ENCODE measurements at places on chromosomes 3 and 15.
A peak's percentile ranks its signal among the peaks of the same experiment; 100 is the strongest.

- DNase-seq = no peak
Observed at GRCh38 chr3:174083706-174084105, 686.2 kb downstream of the NLGN1 start.

DNA sequence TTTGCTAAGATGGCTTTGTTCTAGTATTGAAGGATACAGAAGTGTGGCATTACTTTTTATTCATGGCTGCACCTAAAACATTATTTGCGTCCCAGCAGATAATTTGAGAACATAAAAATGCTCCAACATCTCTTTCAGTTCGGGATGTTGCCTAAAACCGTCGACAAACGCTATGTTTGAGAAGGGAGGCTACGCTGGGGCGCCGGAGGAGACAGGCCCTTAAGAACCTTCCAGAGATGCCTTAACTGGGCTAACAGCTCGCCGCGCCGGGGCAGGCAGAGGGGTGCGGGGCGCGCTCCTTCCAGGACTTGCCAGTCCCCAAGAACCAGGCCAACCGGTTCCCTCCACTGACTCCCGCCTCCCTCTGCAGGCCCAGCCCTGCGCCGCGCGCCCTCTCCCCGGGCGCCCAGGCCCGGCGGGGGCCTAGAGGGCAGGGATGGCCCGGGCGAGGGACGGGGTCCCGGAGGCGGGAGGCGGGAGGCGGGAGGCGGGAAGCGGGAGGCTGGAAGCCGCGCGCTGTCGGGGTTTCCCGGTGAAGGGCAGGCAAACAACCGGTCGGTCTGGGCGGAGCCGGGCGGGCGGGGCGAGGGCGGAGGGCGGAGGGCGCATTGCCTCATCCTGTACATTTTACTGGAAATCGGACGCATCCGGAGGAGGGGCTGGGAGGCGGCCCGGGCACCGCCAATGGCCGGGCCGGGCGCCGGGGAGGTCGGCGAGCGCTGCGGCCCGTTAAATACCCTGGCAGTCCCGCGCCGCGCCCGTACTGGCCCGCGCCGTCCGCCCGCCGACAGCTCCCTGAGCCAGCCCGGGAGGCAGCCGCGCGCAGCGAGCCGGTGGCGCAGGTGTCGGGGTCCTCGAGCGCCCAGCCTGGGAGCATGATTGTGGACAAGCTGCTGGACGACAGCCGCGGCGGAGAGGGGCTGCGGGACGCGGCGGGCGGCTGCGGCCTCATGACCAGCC is at the start of gene NFKBIZ:
Gene NFKBIZ (plus strand): TSS at position 761 of the 960 bp plus-strand sequence. CDS start 115 bp downstream, at position 876.
- peak; percentile 87 for DNase-seq

GRCh38 chr15:84881520-84881830 is 3.0 kb upstream of the SLC28A1 start:
- no peak for DNase-seq

DNA sequence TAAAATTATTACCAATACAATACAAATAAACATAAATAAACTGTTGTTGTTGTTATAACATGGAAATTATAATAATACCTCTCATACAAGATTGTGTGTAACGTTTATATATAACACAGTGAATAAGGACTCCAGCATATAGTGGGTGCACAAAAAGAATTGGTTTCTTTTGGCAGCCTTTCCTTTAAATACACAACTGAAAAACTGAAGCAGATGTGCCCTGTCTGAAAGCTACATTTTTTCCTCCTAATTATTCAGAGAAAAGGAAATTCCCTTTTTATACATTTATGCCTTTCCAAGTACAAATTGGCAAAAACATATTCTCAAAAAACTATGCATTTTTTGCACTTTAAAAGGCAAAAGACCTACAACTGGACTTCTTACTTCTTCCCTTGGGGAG is 928.9 kb upstream of the NR2F2 start:
- DNase-seq = no peak

DNA sequence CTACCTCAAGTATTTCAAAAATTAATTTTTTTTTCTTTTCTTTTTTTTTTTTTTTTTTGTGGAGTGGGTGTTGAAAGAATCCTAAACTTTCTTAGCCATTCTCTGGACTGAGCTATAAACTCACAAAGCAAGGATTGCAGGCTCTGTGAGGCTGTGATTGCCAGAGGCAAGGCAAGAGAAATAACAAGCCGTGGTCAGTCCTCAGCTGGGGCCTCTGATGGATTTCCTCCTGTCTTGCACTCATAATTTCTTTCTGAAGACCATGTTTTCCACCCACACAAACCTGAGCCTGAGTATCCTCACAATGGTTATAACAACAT is 1.3 kb downstream of the CX3CR1 start:
- no peak for DNase-seq

DNA sequence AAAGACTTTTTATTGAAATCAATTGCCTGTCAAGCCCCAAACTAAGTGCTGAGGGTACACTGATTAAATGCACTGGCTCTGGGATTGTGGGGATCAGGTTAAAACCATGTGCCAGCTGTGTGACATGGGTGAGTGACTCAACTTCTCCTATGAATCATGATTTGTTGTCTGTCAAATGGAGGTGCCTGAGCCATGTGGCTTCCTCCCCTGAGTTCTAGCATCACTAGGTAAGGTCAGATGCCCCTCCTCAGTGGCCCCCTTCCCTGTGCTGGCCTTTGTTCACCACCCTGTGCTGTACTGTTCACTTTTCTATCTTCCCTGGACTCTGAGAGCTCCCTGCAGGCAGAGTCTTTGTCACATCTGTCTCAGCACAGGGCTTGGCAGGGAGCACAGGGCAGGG is 43.6 kb upstream of the ATP2B2 start:
- no peak for DNase-seq

GRCh38 chr15:86558686-86559085 is 479.0 kb downstream of the AGBL1 start:
- DNase-seq = no peak

DNA sequence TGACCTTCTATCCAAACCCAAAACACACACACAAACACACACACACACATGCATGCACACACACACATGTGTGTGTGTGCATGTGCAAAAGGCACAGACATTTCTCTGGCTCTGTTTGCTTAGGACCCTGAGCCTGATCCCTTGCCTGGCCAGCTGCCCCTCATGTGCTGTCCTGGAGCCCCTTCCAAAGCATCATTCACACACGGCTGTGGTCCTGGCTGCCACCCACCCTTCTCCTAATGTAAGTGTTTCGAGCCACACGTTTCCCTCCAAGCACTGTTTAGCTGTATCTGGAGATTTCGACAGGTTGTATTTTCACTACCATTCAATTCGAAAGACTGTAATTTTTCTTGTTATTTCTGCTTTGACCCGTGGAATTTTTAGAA is 45.8 kb upstream of the KLF13 start:
- no peak for DNase-seq

GRCh38 chr3:141444586-141445285 is 42.1 kb upstream of the RASA2 start:
- no peak for DNase-seq

GRCh38 chr15:63255489-63255990 is 21.9 kb upstream of the APH1B start:
- no peak for DNase-seq

DNA sequence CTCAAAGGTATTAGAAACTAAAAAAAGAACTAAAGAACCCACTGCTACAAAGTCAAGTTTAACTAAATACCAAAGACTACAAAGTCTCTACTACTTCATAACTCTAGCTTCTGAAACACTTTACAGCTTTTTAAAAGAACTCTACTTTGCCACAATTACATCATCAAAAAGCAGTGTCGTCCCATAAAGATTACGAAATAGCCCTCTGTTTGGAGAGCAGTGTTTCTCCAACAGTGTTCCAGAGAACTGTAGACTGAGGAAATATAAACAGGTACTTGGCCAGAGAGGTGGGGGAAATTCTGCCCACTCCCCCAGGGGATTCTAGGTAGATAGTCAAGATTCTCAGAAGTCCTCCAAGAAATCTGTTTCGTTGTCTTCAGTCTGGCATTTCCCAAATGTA is 225.6 kb downstream of the PDZRN3 start:
- DNase-seq = no peak

DNA sequence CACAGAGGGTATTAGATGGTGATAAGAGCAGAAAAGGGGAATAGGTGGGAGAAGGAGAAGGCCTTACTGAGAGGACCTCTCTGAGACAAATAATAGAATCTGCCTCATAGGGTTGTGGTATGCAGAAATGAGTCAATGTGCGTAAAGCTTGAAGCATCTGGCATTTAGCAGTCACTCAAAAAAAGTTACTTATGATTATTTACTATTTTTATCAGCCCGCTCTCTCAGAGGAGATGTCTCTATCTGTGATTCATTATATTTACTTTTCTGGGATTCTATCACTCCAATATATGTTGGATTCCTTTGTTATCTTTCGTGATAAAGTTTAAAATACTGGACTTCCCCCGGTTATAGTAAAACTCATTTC is 4.6 kb upstream of the TM4SF1 start:
- DNase-seq = no peak

GRCh38 chr15:100174904-100175275 is 166.9 kb downstream of the ADAMTS17 start:
- DNase-seq = no peak

- DNase-seq = no peak
Observed at GRCh38 chr15:45399381-45400212, 21.3 kb upstream of the GATM start.

DNA sequence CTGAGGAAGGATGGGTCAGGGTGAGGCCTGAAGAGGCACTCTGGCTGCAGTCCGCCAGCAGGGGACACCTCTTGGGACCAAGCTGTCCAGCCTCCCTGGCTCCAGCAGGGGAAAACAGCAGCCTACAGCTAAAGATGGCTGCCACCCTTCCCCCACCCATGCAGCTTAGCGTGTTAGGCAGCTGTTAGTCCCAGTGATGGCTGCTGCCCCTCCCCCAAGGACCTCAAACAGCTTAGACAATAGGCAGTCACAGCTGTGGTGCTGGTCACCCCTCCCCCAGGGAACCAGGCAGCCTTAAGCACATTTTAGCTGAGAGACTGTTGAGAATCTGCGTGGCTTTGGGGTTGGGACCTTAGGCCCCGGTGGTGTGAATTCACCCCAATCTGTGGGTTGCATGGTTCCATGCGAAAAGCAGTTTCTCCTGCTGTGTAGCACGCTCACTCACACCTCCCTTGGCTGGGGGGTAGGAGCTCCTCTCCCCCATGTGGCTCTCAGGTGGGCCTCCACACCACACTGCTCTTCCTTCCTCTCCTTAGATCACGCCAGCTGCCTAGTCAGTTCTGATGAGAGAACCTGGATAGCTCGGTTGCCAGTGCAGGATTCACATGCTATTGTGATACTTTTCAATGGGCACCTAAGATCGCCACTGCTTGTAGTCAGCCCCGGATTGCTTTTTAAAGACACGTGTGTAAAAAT is 140.5 kb upstream of the CADPS start:
- DNase-seq = no peak

DNA sequence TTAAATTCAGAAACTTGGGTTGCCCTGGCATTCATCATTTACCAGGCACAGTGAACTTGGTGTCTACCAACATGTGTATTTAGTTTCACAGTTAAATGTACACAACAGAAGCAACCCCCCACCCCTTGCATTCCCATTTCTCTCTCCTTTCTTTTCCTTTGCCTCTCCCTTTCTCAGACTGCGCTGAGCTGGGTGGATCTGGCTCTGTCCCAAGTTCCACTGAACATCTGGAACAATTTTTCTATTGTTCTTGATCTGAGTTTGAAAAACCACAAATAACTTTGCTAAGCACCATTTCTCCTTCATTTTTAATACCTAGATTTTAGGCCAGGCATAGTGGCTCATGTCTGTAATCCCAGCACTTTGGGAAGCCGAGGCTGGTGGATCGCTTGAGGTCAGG is 242.2 kb downstream of the ABHD5 start:
- no peak for DNase-seq

DNA sequence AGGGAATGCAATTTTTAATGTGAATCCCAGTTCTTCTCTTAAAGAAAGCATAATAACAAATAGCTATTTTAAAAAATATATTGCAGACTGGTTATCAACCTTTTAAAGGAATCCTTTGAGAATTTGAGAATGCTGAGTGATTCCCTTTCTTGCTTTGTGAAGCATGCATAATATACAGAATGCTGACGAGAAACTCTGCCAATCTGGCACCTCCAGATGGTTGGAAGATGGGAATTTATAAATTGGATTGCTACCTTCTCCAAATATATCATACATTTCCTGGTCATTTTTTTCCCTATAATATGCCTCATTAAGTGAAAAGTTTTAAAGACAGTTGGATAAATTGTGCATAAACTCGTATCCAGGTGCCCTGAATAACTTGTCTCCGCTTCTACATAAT is 333.9 kb upstream of the ARPP21 start:
- no peak for DNase-seq

- no peak for DNase-seq
Observed at GRCh38 chr3:30613133-30613825, 6.9 kb downstream of the TGFBR2 start.

DNA sequence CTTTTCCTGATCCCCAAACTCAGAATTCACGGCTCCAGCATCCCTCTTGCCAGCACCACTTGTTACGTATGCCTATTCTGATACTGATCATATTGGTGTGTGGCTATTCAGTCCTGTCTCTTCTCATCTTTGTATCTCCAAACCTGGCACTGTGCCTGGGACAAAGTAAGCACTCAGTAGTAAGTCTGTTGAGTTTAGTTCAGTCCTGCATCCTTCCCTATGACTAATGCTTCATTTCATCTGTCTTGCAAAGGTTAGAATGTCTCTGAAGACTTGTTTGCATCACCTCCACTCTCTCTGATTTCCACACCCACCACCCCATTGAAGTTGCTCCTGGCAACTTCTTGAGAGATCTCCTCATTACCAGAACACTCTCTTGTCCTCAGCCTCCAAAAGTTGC is 80.3 kb downstream of the HMG20A start:
- no peak for DNase-seq

DNA sequence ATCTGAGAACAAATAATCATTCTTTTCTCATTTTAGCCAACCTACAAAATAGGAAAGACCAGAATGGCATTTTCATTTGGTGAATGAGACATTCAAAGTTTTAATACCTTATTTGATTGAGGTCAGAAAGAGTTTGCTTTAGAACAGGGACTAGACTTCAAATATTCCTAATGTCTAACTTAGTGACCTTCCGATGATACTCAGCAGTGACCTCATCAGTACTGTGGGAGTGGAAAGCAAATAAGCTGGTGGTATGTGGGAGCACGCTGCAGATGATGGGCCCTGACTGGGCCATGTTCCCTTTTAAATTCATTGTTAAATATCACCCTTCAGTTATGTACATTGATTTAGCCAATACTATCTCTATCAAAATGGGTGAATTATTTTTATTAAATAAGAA is 223.3 kb downstream of the P3H2 start:
- no peak for DNase-seq

GRCh38 chr15:40593588-40594428 is at the start of gene KNL1:
Gene KNL1 (plus strand): TSS chr15:40594249. CDS start chr15:40602932, 8,683 bp downstream.
- DNase-seq = peak; percentile 84

GRCh38 chr15:41042851-41043250 is 73.2 kb downstream of the INO80 start:
- DNase-seq = no peak

DNA sequence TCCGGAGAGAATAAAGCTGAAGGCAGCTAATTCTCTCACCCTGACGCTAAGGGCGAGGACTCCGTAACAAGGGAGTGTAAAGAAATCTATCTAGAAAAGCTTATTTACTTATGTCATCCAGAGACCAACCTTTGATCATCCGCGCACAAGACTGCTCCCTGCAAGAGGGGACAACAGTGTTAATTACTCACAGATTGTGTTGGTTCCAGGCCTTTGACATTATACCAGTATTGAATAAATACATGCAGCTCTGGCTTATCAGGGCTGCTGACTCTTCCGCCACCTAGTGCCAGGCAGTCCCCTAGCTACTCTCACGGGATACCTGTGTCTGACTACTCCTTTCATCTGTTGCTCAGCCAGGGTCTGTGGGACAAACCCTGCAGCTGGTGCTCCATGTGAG is 211.7 kb downstream of the DTWD1 start:
- no peak for DNase-seq

- DNase-seq = no peak
Observed at GRCh38 chr3:46852839-46853355, 10.3 kb downstream of the MYL3 start.

- DNase-seq = no peak
Observed at GRCh38 chr3:172033396-172033795, 6.0 kb upstream of the FNDC3B start.
